ENCODE measurements at places on chromosomes 12 and 14. TPM values are rescaled to one million over a fixed set of nuclear protein-coding genes. Genes with fewer than 3 reads are reported as not detected.

SYNDIG1L gene
- not detected for polyA plus RNA-seq

GRCh38 chr12:96806272-96806671 lies 100.8 kb upstream of the NEDD1 start:
- DNase-seq: no peak

LRRIQ1 gene
- 0.08 TPM for polyA plus RNA-seq

- DNase-seq: no peak
Measured at GRCh38 chr14:84520711-84521338, 1009.1 kb upstream of the FLRT2 start.

DNA sequence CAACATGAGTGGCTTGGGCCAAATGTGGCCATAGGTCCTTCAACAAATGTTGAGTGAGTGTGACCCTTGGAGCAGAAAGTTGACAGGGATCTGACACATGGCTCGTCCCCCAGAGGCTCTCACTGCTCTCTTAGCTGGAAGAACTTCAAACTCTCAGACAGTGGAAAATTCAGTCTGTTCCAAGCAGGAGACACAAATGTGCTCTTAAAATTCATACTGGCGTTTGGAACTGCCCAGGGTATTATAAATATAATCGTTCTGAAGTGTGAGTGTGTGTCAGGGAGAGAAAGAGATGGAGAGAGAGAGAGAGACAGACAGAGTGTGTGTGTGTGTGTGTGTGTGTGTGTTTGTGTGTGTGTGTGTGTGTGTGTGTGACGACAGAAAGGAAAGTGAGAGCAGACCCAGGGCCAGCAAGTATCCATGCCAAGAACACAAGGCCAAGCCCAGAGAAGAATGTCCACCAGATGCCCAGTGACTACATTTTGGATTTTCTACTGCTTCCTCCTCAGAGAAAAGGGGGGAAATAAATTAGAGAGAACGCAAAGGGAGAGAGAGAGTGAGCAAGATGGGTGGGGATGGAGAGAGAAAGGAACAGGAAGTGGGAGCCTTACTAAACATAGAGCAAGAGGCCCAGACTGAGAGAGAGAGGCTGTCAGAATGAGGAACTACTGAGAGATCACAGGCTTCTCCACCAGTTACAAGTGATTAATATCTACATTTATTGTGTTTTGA lies 193.6 kb upstream of the NUDT4 start:
- no peak for DNase-seq
